ENCODE measurements at places on chromosomes 2 and 18.

GRCh38 chr2:620004-620403 lies 57.2 kb downstream of the TMEM18 start:
- DNase-seq, result no peak

DNA sequence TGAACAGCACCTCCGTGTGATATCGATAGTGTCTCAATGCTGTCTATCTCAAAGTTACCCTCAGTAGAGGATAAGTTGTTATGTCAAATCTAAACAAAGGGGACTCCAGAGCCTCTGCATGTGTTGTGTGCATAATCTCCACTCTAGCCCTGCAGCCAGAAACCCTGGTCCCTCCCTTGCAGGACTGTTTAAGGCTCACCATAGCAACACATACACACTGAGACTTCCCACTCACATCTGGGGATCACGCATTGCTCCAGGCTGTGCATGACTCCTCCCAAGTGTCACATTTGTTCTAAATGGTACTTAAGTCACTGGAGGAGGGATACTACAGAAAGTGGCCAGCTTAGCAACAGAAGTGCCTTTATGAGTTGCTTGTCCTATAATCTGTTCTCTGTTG lies 258.6 kb upstream of the CRIM1 start:
- DNase-seq, result no peak

DNA sequence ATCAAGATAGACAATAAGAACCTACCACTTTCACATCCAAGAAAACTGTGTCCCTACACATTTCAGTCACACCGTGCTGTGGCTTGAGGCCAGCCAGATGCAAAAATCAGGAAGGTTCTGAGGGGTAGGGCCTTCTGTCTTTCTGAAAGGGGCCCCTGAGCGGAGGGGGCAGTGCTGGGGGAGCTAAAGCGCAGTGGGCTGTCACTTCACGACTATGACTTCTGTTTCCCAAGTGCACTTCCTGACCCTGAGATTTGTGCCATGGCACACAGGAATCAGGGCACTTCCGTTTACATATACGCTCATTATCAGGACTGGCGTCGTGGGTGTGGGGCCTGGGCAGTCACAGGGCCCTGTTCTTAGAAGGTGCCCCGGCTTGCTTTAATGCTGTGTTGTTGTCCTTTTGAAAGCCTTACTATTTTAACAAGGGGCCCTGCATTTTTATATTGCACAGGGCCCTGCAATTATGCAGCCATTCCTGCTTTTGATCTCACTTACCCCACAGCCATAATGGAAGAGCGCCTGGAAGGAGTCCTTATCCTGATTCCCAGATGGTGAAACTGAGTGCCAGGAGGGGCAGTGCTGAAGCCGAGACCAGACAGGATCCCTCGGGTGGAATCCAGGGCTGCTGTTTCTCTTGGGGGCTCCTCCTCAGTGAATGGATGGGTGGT lies 620 bp downstream of the NGEF start:
- no peak for DNase-seq

DNA sequence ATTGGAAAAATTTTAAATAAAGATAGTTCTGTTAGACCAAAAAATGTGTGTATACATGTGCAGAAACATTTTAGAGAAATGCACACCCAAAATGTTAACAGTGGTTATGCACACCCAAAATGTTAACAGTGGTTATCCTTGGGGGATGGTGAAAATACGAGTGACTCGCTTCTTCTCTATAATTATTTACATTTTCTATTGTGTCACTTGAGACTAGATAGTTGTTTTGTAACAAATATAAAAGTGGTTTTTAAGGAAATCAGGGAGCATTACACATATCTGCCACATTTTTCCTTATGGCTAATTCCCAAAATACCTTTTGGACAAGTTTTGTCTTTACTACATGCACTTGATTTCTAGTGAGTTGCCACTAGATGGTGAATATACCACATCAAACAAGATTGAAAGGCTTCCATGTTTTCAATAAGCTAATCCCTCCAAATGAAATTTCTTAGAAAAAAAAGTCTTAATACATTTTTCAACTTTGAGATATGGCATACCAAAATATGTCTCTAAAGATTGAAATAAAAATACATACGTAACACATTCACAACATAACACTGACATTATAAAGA lies 9.0 kb upstream of the HIBCH start:
- DNase-seq, result no peak

GRCh38 chr18:39529358-39529757 lies 1963.8 kb upstream of the CELF4 start:
- DNase-seq, result no peak
